T-helper 17 cell (primary cell): ENCODE measurements at places on chromosomes 16 and 17. TPM values are rescaled to one million over a fixed set of nuclear protein-coding genes. Genes with fewer than 3 reads are reported as not detected.

The WNK4 gene
- total RNA-seq, result not detected

The HELZ gene
- total RNA-seq, result 124 TPM

The ARL5C gene
- total RNA-seq, result not detected

The RAPGEFL1 gene
- total RNA-seq, result 6.9 TPM

The KRT13 gene
- not detected for total RNA-seq

The PERCC1 gene
- not detected for total RNA-seq

The CHAD gene
- total RNA-seq, result not detected
